ENCODE measurements at places on chromosomes 5 and 9.

DNA sequence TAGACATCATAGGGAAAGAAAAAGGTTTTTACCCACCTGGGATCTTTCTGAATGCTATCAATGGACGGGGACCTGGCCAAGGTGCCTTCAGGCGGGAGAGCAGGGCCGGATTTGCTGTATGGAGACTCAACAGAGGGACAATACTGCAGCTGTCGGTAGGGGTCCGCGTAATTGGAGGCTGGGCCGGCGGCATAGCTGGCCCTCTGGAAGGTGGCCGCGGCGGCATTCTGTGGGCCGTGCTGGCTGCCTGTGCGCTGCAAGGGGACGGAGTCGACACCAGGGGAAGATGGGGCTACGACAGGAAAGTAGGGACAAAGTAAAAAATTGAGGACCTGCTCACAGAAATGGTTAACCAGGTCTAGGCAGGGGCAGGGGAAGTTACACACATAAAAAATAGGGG lies 557.9 kb downstream of the CTNND2 start:
- no peak for DNase-seq

DNA sequence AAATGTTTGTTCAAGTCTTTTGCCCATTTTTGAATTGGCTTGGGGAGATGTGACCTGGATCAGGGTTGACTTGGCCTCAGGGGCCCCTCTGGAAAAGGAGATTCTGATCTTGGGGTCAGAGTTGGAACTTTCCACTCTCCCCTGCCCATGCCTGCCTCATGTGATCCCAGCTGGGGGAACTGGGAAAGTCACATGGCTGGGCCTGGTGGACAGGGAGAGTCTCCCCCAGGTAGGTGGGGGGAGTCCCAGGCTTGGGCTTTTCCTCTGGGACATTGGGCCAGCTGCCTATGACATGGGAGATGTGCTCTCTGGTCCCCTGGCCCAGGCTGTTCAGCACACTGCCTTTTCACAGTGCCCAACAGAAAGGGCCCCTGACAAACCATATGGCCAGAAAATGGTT lies 60.7 kb downstream of the NDST1 start:
- no peak for DNase-seq

DNA sequence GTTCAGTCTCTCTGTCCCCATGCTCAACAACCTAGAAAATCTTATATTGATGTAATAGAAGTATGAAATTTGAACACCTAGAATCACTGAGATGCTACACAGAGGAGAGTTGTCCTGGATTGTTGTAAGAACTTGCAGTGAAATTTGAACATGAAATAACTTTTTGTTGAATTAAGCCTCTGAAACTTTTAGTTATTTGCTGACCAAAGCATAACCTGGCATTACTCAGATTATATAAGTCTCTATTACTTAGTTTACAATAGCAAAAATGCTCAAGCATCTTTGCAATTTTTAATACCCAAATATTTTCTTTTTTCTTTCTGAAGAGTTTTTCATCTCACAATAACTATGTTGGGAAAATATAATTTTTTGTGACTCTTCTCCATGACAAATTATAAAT lies 630.7 kb upstream of the ACO1 start:
- DNase-seq: no peak

GRCh38 chr5:156598964-156599363 lies 251.1 kb upstream of the PPP1R2B start:
- no peak for DNase-seq

DNA sequence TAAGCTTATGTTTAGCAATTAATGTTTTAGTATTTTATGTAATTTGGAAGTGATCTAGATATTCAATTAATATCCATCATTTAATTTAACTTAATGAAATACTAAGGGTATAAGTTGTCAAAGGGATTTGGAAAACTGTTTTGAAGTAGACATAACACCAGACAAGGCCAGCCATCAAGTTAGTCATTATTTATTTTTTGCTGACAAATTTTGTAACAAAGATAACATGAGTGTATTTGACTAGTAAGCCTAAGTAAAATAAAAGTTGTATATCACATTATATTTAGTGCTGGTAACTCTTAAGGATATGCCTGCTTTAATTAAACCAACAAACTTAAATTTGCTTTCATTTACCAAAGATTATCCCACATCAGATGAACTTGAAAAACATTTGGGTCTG lies 125.9 kb upstream of the TNFAIP8 start:
- no peak for DNase-seq

DNA sequence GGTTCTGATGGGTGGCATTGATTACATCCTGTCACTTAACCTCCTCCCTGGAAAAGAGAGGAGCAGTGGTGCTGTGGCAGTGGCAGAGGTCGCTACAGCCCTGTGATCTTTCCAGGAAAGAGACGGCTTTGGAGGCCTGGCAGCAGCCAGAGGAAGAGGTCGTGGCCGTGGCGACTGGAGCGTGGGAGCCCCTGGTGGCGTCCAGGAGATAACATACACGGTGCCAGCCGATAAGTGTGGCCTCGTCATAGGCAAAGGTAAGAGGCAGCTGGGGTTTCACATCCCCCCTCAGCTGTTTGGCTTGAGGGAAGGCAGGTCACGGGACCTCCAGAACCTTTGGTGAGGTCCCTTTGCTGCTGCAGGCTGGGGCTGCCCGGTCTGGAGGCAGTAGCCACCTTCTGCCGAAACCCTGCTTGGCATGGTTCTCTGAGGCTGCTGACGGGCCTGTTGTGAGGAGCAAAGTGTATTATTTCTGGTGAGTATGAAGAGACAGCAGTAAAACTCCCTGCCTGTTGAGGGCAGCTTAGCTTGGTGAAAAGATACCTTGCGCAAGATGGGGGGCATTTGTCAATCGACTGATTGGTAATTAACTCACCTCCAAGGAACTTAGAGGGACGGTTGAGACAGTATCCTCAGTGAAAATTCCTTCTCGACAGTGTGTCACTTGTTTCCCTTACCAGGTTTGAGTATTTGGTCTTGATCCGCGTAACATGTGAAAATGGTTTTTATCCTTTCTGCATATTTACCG lies 38.0 kb upstream of the PRDM12 start:
- no peak for DNase-seq

- no peak for DNase-seq
These were observed 129.2 kb downstream of the DMRT2 start for GRCh38 chr9:1179366-1179765.

- no peak for DNase-seq
These were observed 37.3 kb upstream of the NOTCH1 start for GRCh38 chr9:136582977-136583735.

Measured in LoVo (cell line).